Activated CD4-positive, alpha-beta T cell treated with anti-CD3 and anti-CD28 coated beads, Interleukin-2, amount 50 U/mL, for 48 hours (primary cell): ENCODE measurements at places on chromosomes 5 and 9.

DNA sequence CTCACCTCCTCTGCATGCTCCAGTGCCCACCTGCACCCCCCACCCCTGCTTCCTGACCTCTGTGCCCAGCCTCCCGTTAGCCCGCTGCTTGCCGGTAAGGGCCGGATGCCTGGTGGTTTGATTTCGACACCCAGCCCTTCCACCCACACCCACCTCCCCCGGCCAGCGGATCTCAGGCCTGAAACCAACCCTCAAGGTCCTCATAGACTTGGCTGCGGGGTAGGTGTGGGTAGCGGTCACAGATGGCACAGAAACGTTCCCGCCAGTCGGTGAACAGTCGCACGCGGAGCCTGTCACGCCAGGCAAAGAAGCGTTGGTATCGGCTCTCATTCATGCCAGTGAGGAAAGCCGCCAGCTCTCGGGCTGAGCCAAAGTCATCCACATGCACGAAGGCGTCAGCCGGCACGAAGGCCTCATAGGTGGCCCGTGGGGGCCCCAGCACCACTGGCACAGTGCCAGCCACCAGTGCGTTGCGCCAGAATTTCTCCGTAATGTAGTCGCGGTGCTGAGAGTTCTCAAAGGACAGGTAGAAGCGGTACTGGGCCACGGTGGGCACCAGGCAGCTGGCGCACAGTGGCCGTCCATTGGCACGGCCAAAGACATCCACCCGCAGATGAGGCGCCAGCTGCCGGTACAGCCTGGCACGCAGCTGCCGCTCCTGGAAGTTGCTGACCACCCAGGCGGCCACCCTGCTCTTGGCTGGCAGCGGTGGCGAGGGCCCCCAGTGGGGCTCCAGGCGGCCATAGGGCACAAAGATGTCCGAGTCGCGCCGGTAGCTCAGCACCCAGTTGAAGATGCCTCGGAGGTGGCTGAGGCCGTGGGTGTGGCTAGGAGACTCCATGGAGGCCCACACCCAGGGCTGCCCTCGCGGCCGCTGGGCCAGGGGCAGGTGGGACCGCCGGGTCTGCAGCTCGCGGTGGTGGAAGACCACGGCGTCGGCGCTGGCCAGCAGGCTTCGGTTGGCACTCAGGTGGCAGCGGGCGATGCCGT is 1.1 kb downstream of the FUT7 start:
- DNase-seq: peak; percentile 71

DNA sequence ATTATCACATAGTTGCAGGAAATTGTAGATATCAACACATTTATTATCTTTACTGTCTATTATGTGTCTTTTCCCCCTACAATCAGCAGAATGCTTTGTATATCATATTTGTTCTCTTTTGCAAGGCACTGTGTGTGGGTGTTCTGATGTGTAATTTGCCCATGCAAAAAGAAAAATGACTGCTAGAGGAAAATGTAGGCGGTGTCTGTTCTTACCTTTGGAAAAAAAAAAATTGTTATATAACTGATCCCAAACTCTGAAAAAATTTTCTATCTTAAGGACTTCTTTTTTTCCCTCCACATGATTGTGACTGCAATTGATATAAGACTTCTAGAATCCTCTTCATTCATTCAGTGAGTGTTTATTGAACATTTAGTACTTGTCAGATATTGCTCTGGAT is 24.5 kb downstream of the MRPS30 start:
- no peak for DNase-seq

DNA sequence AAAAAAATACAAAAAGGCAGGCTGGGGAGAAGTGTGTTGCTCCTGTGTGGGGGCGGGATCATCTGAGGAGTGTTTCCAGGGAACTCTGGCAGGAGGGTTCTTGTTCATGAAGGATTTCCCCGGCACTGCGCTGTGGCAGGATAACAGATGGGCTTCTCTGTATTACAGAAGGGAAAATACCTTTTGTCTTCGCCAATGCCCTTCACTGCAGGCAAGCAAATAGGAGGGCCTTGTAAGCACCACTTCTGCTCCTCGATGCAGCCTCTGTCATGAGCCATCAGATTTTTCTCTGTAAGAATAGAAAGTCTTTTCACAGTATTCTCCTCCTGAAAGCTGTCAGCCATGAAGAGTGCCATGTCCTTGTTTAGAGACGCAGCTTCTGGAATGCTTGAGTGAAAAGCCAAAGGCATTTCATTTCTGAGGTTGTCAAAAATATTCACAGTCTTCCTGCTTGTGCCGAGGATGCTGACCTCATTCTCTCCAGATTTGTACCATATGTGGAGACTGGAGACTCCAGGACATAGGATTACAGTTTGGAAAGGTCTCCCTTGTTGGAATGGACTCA is 294.0 kb downstream of the YTHDC2 start:
- no peak for DNase-seq

GRCh38 chr5:158142156-158142555 is 283.2 kb upstream of the CLINT1 start:
- no peak for DNase-seq

GRCh38 chr5:38373743-38374142 is 115.4 kb downstream of the EGFLAM start:
- no peak for DNase-seq

DNA sequence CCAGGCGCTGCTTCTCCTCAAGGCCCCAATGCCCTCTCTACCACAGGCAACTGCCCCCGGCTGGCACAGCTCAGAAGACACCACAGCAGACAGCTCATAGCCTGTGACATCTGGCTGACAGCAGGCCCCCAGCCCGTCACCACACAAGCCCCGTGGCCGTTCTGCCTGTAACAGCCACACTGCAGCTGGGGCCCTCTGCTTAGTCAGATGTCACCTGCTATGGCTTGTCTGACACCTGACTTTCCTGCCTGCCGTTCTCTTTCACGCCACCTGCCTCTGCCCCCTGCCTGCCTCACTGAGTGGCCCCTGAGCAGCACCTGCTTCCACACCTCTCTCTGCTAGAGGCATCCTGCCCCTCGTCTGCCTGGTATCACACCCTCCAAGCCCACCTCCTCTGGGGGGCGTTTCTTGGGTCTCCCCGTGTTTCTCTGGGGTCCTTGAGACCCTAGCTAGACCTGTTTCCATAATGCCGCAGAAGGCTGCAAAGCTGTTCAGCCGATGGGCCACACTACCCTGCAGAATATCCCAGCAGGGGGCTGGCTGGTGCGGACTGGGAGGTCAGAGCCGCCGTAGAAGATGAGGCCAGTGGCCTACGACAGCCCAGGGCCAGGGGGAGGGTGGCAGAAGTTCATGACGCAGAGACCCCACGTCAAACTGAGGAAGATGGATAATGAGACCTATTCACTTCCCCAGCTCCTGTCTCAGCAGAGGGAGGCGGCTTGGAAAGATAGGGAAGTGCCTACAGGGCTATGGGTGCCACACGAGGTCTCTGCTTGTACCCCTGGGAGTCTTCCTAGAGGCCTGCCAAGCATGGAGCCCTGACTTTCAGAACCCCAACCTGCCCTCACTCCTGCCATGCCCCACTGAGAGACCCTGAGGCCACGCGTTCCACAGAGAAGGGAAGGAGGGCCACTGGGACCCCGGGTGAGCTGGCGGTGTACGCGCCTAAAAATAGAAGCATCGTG is 95.1 kb downstream of the ZNF354C start:
- DNase-seq: no peak

- DNase-seq: no peak
Measured at GRCh38 chr5:54545796-54546195, 28.2 kb downstream of the SNX18 start.

DNA sequence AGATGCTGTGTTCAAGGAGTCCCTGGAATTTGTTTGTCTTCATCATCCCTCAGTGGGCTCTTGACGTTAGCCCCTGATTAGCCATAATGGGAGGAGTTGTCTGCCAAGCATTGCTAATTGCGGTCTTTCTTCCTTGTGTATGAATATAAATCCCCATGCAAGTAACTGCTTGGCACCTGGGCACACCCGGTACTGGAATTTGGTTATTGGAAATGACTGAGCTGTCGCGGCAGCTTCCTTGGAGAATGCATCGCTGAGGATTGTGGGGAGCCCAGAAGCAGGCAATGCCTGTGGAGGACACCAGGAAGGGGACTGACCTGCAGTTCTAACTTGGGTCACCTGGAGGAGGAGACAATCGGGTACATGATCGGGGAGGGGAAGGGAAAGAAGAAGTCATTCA is 53.3 kb upstream of the CTSL start:
- no peak for DNase-seq

DNA sequence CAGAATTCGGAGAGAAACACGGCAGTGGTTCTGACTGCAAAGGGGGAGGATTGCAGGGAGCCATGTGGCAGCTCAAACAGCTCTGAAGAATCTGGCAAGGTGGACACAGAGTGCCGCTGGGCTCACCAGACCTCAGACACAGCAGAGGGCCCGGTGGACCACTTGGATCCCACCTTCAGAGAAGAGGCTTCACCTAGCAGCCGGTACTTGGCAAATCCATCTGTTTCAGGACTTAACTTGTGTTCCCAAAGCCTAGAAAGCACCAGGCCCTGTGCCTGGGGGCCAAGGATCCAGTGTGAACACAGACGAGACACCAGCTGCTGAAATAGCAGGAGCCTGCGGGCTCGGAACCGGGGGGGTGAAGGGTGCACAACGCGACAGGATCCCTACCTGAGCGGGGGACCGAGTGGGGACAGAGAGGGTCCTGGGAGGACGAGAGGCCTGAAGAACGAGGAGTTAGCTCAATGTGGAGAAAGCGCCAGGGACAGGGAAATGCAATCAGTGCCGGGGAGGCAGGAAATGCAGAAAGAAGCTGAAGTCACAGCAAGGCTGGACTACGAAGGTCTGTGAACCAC is 44.6 kb downstream of the BTNL9 start:
- DNase-seq: no peak

- no peak for DNase-seq
Measured at GRCh38 chr9:115877852-115878438, 275.6 kb upstream of the PAPPA start.

DNA sequence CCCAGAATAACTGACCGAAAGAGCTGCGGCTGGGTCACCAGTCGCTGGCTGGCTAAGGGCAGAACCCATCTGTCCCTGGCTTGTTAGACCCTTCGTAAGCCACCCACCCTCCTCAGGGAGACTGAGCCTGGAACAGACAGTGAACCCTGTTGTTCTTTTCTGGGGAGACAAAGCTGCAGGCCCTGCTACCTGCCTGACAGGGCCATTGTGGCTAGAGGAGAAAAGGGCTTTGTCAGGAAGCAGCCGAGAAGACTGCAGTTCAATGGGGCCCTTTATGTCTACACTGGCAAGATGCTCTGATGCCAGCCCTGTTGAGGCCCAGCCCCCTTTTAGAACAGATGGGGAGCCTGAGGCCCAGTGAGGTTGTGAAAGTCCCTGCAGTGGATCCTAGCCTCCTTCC is 3.7 kb upstream of the NIPAL4 start:
- no peak for DNase-seq

- DNase-seq: no peak
Measured at GRCh38 chr5:124665035-124665434, 81.4 kb downstream of the ZNF608 start.

DNA sequence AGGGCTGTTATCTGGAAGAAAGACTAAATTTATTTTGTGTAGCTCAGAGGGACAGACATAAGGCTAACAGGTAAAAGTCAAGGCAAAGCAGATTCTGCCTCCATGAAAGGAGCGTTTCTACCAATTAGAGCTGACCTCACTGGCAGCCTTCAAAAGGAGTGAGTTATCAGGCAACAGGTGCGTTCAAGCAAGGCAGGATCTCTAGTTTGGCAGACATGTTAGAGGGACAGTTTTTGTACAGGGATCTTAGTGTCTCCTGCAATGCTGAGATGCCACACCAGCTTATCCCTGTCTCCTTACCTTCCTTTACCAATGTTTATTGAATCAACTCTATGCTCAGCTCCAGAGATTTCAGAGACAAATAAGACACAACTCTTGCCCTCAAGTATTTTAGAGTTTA is 73.8 kb downstream of the NRG2 start:
- no peak for DNase-seq

- no peak for DNase-seq
Measured at GRCh38 chr5:114255260-114255659, 106.6 kb upstream of the KCNN2 start.

GRCh38 chr9:86667307-86667706 is 280.0 kb downstream of the GAS1 start:
- DNase-seq: no peak

DNA sequence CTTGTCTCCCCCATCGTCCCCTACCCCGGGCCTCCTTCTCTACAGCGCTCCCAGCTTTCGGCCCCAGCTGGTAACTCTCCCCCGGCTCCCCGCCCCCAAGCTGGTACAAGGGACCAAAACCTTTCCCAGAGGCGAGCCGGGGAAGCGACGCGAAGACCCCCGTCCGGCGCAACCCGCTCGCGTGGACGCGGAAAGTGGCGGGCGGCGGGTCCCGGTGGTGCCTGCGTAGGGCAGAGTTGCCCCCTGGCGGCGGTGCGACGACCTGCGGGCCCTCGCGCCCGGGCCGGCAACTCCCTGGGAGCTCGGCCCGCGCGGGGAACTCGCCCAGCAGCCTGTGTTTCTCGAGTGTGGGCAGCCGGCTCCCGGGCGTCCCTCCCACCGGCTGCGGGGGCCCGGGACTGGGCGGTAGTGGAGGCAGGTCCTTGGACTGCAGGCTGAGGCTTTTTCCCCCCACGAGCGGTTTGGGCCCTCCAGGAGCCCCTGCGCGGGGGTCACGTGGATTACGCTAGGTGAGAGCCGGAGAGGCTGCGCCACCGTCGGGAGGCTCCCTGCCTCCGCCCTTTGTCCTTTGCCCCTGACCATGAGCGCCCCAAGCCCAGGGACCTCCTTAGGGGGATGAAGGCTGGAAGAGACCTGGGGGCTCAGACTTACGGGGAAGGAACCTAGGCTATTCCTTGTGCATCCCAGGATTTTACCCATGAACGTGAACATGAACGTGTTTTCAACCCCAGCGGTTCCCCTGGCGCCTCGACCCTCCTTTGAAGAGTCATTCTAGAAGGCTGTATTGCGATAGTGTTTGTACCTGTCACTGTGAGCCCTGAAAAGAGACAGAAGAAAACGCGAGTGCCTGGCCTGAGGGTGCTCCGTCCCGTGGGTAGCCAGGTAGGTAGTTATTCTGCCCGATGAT is 2.9 kb upstream of the FOXD1 start:
- DNase-seq: peak; percentile 71

GRCh38 chr9:127531676-127532075 is 80.4 kb downstream of the LRSAM1 start:
- DNase-seq: no peak

GRCh38 chr5:105882956-105883481 is 1787.7 kb downstream of the EFNA5 start:
- DNase-seq: no peak

DNA sequence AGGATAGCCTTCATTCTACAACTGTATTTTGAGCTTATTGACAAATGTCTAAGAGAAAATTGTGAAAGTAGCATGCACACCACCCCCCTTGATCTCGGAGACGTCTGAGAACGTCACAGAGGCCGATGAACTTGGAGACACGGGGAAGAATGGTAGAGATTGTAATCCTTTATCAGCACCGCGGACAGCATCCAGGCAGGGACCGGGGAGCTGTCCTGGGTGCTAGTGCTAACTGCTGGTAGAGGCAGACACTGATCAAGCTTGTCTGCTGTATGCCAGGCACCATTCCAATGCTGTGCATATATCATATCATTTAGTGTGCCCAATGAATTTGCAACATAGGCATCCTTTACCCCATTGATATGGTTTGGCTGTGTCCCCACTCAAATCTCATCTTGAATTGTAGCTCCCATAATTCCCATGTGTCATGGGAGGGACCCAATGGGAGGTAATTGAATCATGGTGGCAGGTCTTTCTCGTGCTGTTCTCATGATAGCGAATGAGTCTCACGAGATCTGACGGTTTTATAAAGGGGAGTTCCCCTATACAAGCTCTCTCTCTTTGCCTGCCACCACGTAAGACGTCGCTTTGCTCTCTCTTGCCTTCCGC is 98.8 kb downstream of the LHX2 start:
- peak; percentile 58 for DNase-seq
